Stomach (tissue), 19 donors: ENCODE measurements at places on chromosomes 2 and 18. TPM values are rescaled to one million over a fixed set of nuclear protein-coding genes. Genes with fewer than 3 reads are reported as not detected.

DNA sequence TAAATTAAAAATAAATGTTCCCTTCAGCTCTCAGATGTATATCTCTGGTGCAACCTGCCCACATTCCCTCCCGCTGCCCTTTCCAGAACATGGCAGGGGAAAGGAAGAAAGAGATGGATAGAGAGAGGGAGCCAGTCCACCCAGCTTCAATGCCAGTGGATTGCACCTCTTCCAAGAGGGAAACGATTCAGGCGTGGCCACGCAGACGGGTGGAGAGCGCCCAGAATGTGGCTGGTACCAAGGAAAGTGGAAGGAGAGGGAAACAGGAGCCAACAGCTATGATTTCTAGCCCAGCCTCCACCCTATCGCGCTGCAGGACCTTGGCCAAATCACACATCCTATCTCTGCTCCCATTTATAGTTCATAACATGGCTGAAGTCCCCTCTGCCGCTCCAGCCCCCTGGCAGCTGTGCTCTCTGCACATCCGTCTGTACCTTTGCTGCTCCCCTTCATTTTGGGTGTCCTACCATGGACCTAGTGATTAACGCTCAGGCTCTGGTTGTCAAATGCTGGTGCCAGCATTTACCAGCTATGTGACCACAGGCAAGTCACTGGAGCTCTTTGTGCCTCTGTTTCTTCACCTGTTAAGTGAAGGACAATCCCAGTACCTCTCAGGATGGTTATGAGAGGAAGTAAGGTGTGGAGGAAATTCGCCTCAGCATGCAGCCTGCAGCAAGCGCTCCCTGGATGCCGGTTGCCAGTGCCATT lies 66.5 kb downstream of the SFXN5 start:
- no peaks in the 10 kb centered on the region for H3K4me1 ChIP-seq
- H3K27me3 ChIP-seq, result no peaks in the 10 kb centered on the region
- no peak overlapping the region for H3K27ac ChIP-seq

- H3K36me3 ChIP-seq, result no peaks in the 10 kb centered on the region
- DNase-seq, result no peak
- H3K4me3 ChIP-seq, result no peak overlapping the region
- no peaks in the 10 kb centered on the region for H3K27me3 ChIP-seq
Observed at GRCh38 chr18:69958422-69958821, 10.7 kb upstream of the CD226 start.

GRCh38 chr2:24917086-24917485 lies 3.0 kb downstream of the ADCY3 start:
- DNase-seq, result no peak
- peaks cover 6% of the 10 kb centered on the region for H3K36me3 ChIP-seq

- peaks cover 20% of the 10 kb centered on the region for H3K4me1 ChIP-seq
- DNase-seq, result peak; percentile 80
- H3K27me3 ChIP-seq, result no peaks in the 10 kb centered on the region
- H3K4me3 ChIP-seq, result no peak overlapping the region
Observed at GRCh38 chr18:21897811-21898210, 157.2 kb downstream of the MIB1 start.

DNA sequence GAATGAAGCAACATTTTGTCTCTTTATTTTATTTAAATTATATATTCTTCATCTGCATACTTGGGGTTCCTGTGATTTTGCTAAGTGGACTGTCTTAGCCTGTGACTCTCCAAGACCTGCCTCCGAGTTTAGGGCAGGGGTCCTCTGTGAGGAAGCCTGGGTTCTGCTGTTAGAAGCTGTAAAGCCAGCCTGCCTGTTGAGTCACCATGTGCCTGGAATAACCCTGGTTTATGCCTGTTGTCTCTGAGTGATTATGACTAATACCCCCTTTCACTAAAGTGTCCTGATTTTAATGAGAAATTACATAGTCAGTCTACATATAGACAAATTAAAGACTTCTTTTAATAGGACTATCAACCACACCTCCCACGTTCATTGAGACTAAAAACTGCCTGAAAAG lies 369.1 kb downstream of the ZNF521 start:
- DNase-seq, result no peak
- no peak overlapping the region for H3K27ac ChIP-seq
- H3K27me3 ChIP-seq, result no peaks in the 10 kb centered on the region
- no peaks in the 10 kb centered on the region for H3K36me3 ChIP-seq
- H3K4me1 ChIP-seq, result no peaks in the 10 kb centered on the region
- no peak overlapping the region for H3K4me3 ChIP-seq

DNA sequence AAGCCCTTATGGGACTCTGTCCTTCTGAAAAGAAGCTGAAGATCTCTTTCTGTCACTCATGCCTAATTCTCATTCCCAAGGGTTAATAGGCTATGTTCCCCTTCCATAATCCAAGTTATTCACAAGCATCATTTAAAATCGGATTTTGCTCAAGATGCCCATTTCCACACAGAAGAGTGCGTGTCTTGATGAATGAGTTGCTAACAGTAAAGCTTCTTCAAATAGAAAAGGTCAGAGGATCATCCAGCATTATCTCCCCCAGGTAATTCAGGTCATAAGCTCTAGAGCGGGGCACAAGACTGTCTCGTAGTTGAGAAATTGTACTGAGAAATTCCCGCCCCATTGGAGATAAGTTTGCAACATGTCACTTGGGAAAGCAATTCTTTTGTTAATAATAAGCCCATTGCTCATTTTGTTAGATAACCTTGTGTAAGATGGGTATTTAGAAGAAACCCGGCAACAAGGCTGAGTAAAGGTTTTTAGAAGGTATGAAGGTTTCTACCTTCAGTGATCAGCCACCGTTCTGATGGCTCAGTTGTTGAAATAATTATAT lies 290.7 kb upstream of the EPAS1 start:
- peaks cover 57% of the 10 kb centered on the region for H3K36me3 ChIP-seq
- no peak overlapping the region for H3K27ac ChIP-seq
- DNase-seq, result no peak
- peaks cover 11% of the 10 kb centered on the region for H3K4me1 ChIP-seq
- no peak overlapping the region for H3K4me3 ChIP-seq

DNA sequence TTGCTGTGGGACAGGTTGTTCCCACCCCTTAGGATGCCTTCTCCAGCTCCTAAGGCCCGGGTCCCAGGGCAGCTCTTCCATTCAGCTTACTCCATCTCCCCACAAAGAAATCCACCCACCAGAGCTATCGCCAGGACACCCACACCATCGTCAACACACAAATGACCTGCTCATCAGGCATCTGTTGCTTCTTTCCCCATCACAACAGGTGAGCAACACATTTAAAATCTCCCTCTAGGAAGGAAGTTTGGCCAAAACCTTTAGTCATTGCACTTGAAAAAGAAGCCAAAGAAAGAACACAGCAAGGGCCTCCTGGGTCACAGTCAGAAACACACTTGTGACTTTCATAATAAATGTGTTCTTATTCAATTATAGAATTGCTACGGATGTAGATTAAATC lies 289.0 kb downstream of the PIEZO2 start:
- no peak for DNase-seq
- H3K27me3 ChIP-seq, result no peaks in the 10 kb centered on the region
- no peaks in the 10 kb centered on the region for H3K36me3 ChIP-seq
- no peak overlapping the region for H3K4me3 ChIP-seq

GRCh38 chr2:163571423-163572102 lies 164.2 kb downstream of the FIGN start:
- no peak for DNase-seq
- H3K27ac ChIP-seq, result peak overlapping the region; percentile 7
- no peak overlapping the region for H3K4me3 ChIP-seq
- H3K36me3 ChIP-seq, result no peaks in the 10 kb centered on the region
- no peaks in the 10 kb centered on the region for H3K27me3 ChIP-seq

DNA sequence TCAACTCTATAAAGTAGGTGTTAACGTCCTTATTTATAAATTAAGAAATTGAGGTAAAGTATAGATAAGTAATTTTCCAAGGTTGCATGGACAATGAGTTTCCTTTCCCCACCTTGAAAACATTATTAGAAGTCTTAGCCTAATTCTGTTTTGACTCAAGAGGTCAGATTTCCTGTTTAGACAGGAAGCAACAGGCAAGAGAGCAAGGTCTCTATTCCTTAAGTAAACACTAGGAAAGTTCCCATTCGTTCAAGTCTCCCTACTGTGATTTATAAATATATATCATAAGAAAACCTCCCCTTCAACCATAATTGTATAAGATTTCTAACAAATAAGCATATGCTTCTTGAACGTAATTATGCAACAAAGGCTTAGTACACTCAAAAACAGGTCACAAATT lies 40.3 kb downstream of the CLASP1 start:
- H3K36me3 ChIP-seq, result peaks cover 18% of the 10 kb centered on the region
- H3K27ac ChIP-seq, result no peak overlapping the region
- DNase-seq, result no peak
- no peaks in the 10 kb centered on the region for H3K27me3 ChIP-seq

GRCh38 chr2:1209761-1210160 lies 203.5 kb upstream of the TPO start:
- no peaks in the 10 kb centered on the region for H3K36me3 ChIP-seq
- H3K4me3 ChIP-seq, result no peak overlapping the region
- H3K27me3 ChIP-seq, result no peaks in the 10 kb centered on the region
- H3K4me1 ChIP-seq, result no peaks in the 10 kb centered on the region
- H3K27ac ChIP-seq, result no peak overlapping the region

- H3K27me3 ChIP-seq, result no peaks in the 10 kb centered on the region
- H3K4me3 ChIP-seq, result no peak overlapping the region
- no peaks in the 10 kb centered on the region for H3K36me3 ChIP-seq
- DNase-seq, result no peak
- H3K27ac ChIP-seq, result peak overlapping the region; percentile 31
- peaks cover 52% of the 10 kb centered on the region for H3K4me1 ChIP-seq
Observed at GRCh38 chr2:42914314-42914713, 121.9 kb upstream of the HAAO start.

- no peak overlapping the region for H3K4me3 ChIP-seq
- no peaks in the 10 kb centered on the region for H3K27me3 ChIP-seq
- no peak for DNase-seq
- H3K36me3 ChIP-seq, result no peaks in the 10 kb centered on the region
- H3K4me1 ChIP-seq, result no peaks in the 10 kb centered on the region
Observed at GRCh38 chr2:177379354-177379753, 13.2 kb upstream of the AGPS start.

- peak overlapping the region; percentile 91 for H3K4me3 ChIP-seq
- peaks cover 37% of the 10 kb centered on the region for H3K4me1 ChIP-seq
- peak overlapping the region; percentile 98 for H3K27ac ChIP-seq
Observed at GRCh38 chr2:9629222-9630116, 1.3 kb downstream of the YWHAQ start.

DNA sequence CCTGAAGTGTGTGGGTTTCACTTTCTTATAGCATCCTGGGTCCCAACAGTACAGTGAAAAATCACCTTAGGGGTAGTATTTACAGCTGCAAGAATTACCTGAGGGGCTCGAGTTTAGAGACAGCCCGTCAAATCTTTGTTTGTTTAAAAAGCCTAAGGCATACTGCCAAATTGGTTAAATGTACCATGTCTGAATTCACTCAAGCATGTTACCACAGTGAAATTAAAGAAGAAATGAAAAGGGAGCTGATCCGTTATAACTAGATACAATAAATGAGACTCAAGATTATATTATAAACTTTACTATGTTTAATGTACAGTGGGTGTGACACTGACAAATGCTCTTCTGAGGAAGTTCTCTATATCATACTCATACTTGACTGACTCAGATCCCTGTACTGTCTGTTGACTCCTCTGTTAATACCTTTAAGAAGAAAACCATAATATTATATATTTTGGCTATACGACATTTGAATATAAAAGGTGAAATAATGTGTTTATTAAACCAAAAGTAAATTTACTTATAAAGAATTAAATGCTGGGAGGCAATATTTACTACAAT lies 107.3 kb downstream of the TMEFF2 start:
- no peak for DNase-seq
- H3K4me1 ChIP-seq, result no peaks in the 10 kb centered on the region
- no peak overlapping the region for H3K27ac ChIP-seq
- no peaks in the 10 kb centered on the region for H3K36me3 ChIP-seq

- peaks cover 18% of the 10 kb centered on the region for H3K4me1 ChIP-seq
- no peak overlapping the region for H3K27ac ChIP-seq
- H3K27me3 ChIP-seq, result no peaks in the 10 kb centered on the region
- no peaks in the 10 kb centered on the region for H3K36me3 ChIP-seq
- no peak for DNase-seq
Observed at GRCh38 chr18:32440518-32440917, 30.2 kb downstream of the GAREM1 start.

GRCh38 chr18:43648002-43648401 lies 370.7 kb upstream of the SYT4 start:
- H3K27me3 ChIP-seq, result no peaks in the 10 kb centered on the region
- H3K27ac ChIP-seq, result no peak overlapping the region
- no peak overlapping the region for H3K4me3 ChIP-seq
- H3K36me3 ChIP-seq, result no peaks in the 10 kb centered on the region
- H3K4me1 ChIP-seq, result no peaks in the 10 kb centered on the region
- no peak for DNase-seq

DNA sequence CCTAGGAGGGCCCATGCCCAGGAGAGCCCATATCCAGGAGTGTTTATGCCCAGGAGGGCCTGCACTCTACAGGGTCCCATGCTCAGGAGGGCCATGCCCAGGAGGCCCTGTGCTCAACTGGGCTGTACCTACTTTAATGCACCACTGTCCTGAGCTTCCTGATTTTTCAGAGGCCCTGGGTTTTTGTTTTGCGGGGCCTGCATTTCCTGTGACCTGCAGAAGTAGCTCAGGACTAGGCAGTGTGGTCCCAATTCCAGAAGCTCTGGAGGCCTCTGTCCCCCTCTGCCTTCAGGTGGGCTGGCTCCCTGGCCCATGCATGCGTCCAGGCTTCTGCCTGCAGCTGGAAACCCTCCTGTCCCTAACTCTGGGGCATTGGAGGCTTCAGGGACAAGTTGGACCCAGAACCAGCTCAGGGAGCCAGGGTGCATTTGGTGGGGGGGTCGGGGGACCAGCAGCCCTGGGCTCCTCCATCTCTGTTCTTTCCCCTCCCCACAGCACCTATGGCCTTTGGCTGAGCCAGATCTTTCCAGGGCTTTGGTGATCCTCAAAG lies 10.8 kb downstream of the GPR35 start:
- peaks cover 4% of the 10 kb centered on the region for H3K27me3 ChIP-seq
- no peak for DNase-seq
- no peak overlapping the region for H3K4me3 ChIP-seq
- no peaks in the 10 kb centered on the region for H3K4me1 ChIP-seq

DNA sequence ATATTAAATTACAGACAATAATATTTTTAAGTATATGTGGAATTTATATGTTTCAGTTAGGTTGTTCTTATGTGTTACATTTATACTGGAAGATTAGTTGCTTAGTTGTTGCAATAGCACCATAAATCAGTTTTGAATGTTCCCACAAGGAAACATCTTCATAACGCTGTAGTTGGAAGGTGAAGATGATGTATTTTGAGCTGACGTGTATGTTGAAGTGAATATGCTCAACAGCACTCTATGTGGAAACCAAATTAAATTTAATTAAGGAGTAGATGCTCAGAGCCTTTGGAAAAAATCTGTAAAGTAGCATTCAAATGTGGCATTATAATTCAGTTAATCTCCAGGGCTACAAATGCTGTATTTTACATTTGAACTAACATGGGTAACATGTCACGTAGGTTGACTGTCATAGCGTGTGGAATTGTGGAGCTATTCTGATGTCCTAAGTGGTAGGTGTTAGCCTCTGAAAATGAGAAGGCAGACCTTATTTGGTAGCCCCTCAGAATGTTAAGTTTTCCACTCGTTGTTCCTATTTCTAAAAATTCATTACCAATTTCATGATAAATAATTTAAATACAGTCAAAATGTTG lies 88.5 kb downstream of the MEIS1 start:
- no peak overlapping the region for H3K27ac ChIP-seq
- H3K4me1 ChIP-seq, result no peaks in the 10 kb centered on the region
- no peak overlapping the region for H3K4me3 ChIP-seq

- no peaks in the 10 kb centered on the region for H3K27me3 ChIP-seq
- no peak for DNase-seq
Observed at GRCh38 chr2:45902781-45903375, 251.4 kb downstream of the PRKCE start.

GRCh38 chr2:132941296-132942020 lies 271.5 kb upstream of the LYPD1 start:
- no peaks in the 10 kb centered on the region for H3K27me3 ChIP-seq
- H3K4me3 ChIP-seq, result no peak overlapping the region
- no peaks in the 10 kb centered on the region for H3K36me3 ChIP-seq

The CREG2 gene
- total RNA-seq, result not detected

The OR6B3 gene
- not detected for total RNA-seq
